ENCODE measurements at places on chromosomes 1 and 21.

- DNase-seq: no peak
These were observed 103.3 kb upstream of the KCND3 start for GRCh38 chr1:112092656-112093371.

- DNase-seq: no peak
These were observed 91.1 kb upstream of the ADAMTS5 start for GRCh38 chr21:27057997-27058396.

DNA sequence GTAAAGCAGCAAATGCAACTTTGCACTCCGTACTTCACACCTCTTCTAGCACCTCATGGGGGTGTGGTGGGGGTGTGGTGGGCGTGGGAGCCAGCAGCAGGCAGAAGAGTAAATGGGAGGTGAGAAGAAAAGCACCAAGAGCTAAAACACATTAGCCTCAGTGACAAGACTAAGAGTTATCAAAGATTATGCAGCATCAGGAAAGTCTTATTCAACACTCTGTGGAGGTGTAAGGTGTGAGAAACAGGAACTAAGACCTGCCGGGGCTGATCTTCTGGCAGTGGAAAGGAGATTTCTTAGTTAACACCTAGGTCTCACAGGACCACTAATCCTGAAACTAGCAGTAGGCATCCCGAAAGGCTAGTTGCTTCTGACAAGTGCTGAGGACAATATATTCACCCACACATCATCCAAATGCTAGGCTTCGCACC is 9.9 kb downstream of the TGFBR3 start:
- DNase-seq: no peak

GRCh38 chr1:17881761-17882160 is 126.6 kb downstream of the ACTL8 start:
- no peak for DNase-seq

- no peak for DNase-seq
These were observed 42.3 kb downstream of the DUSP10 start for GRCh38 chr1:221699577-221699976.

GRCh38 chr1:75791022-75791421 is 5.0 kb downstream of the RABGGTB start:
- no peak for DNase-seq

DNA sequence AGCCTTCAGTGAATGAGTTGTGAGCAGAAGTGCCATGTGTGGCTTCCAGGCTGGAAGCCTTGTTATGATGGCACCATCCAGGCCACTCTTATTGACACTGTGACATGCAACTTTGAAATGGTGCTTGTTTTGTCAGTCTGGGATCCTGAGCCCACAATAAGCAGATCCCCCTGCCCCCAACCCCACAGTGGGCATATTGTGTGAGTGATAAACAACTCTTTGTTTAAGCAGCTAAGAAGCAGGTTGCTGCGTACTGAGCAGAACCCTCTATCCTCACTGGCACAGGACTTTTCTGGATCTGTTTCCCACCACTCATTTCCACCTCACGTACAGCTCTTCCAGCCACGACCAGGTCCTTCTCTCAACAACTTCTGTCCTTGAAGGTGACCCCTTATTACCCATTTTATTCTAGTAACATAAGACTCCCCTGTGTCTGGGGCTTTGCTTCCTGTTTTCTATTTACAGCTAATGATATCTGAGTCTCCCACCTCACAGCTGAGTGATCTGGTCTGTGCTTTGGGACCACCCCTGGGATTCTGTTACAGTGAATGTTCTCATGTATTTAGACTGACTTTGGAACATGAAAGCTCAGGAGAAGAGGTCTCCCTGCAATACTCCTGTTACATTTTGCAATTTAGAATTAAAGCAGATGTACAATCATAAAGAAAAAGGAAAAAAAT is 375.5 kb downstream of the PCP4 start:
- DNase-seq: no peak

- no peak for DNase-seq
These were observed 14.0 kb upstream of the GSTM4 start for GRCh38 chr1:109641861-109642260.
